ENCODE measurements at places on chromosomes 3 and 15. TPM values are rescaled to one million over a fixed set of nuclear protein-coding genes. Genes with fewer than 3 reads are reported as not detected.

Gene MAP6D1
- total RNA-seq, result 1.7 TPM

- peaks cover 11% of the 10 kb centered on the region for H3K4me1 ChIP-seq
- no peaks in the 10 kb centered on the region for H3K36me3 ChIP-seq
- DNase-seq, result no peak
- no peak overlapping the region for H3K4me3 ChIP-seq
- H3K27me3 ChIP-seq, result no peaks in the 10 kb centered on the region
These were observed 612.8 kb downstream of the MAGI1 start for GRCh38 chr3:65425880-65426279.

Gene TRPC1
- total RNA-seq, result 5.9 TPM

- H3K27ac ChIP-seq, result no peak overlapping the region
- H3K4me3 ChIP-seq, result no peak overlapping the region
- H3K36me3 ChIP-seq, result no peaks in the 10 kb centered on the region
- H3K4me1 ChIP-seq, result no peaks in the 10 kb centered on the region
These were observed 110.6 kb upstream of the MB21D2 start for GRCh38 chr3:193028258-193028657.

Gene EOGT
- total RNA-seq, result 30.2 TPM

Data from heart left ventricle (tissue), 16 donors.